ENCODE measurements at places on chromosomes 5 and 9.

GRCh38 chr5:96396878-96397277 is 36.2 kb downstream of the PCSK1 start:
- no peak for DNase-seq

GRCh38 chr5:43371821-43372220 is 40.4 kb downstream of the CCL28 start:
- no peak for DNase-seq

- no peak for DNase-seq
Observed at GRCh38 chr5:8756498-8757084, 789.3 kb downstream of the SEMA5A start.

DNA sequence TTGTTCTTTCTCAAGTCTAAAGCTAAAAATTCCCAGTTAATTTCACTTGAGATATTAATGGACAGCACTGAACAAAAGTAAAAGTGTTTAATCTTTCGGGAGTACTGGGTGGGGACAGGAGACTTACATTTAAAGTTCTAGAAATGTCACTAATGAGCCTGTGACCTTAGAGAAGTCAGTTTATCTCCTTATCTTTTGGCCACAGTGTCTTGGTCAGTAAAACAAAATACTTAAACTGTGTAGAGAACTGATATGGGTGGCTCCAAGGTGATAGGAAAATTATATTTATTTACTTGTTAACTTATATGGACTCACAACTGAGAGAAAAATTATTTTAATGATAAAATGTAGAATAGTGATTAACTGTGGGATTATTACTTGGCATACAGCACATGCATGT is 8.9 kb downstream of the IPO11 start:
- no peak for DNase-seq

GRCh38 chr9:78856144-78856543 is 559.2 kb downstream of the PSAT1 start:
- DNase-seq = no peak

- no peak for DNase-seq
Observed at GRCh38 chr9:88174324-88174723, 36.0 kb upstream of the SPATA31C2 start.

Measured in stimulated activated CD8-positive, alpha-beta memory T cell treated with anti-CD3 and anti-CD28 coated beads, Interleukin-7, amount 100 ng/mL, for 48 hours (primary cell).